Pulmonary artery endothelial cell (primary cell): ENCODE measurements at places on chromosomes 7 and 10. TPM values are rescaled to one million over a fixed set of nuclear protein-coding genes. Genes with fewer than 3 reads are reported as not detected.

GRCh38 chr10:1035201-1035600 lies 9.5 kb upstream of the IDI2 start:
- DNase-seq, result no peak

Gene GPR26
- total RNA-seq, result not detected in 2 replicates

- DNase-seq, result no peak
These were observed 394.9 kb upstream of the DPP6 start for GRCh38 chr7:153657182-153657800.

Gene GRM3
- total RNA-seq, result not detected in 2 replicates

Gene SLC12A9
- 29.2 and 30.9 TPM in 2 replicates for total RNA-seq

DNA sequence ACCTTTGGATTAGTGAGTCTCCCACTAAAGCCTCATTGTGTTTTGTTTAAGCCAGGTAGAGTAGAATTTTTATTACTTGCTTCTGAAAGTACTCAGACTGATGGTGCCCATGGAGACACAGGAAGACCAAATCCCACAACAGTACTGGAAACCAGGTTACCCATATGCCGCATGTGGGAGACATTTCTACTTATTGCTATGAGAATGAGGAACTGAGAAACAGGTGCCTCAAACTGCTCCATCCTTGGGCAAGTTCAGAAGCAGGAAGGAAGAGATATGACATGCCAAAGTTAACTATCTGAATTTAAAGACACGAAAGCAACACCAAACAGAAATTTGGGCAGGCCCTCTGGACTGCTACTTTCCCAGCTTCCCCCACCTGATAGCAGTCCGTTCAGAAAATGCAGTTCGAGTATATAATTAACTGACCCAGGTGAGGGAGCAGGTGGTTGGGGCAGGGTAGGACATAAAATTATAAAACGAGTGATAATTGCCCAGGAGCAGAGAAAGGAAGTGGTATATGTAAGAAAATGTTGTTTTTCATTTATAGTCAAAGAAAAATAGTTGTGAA lies 382.3 kb upstream of the MTPN start:
- DNase-seq, result no peak

DNA sequence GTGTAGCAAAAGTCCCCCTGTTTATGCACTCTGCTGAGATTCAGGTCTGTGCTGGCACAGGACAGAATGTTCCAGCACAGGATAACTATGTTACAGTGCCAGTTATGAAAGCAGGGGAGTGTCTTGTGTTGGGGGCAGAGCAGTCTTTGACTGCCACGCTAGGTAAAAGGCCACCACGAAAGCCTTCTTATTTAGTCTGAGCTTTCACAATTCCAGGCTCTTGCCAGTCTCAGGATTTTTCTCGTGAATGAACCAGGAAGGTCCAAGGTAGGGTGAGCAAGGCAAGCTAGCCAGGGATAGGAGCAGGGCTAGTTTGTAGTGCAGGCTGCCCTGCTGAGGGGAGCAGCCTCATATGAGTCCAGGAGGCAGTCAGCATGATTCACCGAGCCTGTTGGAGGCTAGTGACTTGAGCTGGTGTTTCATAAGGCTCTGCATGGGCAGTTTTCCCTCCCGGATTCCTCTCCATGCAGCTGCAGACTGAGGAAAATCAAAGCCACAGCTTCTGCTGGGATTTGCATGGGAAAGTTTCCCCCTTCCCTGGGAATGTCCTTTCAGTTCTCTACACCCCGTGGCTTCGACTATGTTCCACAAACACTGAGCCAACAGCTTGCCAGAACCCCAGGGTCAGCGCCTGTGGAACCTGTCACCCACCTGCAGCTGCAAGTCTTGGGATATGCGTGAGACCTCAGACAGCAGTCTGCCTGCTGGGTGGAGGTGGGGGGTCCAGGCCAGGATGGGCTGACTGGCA lies 112.3 kb downstream of the JCAD start:
- DNase-seq, result peak; percentile 33

GRCh38 chr10:102624751-102625645 lies 19.3 kb upstream of the TRIM8 start:
- DNase-seq, result no peak

GRCh38 chr10:24993237-24993958 lies 22.6 kb downstream of the ENKUR start:
- no peak for DNase-seq

- no peak for DNase-seq
These were observed 102.3 kb downstream of the NOC3L start for GRCh38 chr10:94260455-94260854.

GRCh38 chr10:74898201-74898976 lies 72.0 kb downstream of the KAT6B start:
- no peak for DNase-seq

- DNase-seq, result no peak
These were observed 30.5 kb downstream of the LRMDA start for GRCh38 chr10:75461672-75462649.

Gene ZNF488
- not detected in 2 replicates for total RNA-seq

- no peak for DNase-seq
These were observed 122.1 kb downstream of the BTAF1 start for GRCh38 chr10:92045641-92046106.

GRCh38 chr7:141208539-141208938 lies 134.7 kb downstream of the TMEM178B start:
- no peak for DNase-seq

DNA sequence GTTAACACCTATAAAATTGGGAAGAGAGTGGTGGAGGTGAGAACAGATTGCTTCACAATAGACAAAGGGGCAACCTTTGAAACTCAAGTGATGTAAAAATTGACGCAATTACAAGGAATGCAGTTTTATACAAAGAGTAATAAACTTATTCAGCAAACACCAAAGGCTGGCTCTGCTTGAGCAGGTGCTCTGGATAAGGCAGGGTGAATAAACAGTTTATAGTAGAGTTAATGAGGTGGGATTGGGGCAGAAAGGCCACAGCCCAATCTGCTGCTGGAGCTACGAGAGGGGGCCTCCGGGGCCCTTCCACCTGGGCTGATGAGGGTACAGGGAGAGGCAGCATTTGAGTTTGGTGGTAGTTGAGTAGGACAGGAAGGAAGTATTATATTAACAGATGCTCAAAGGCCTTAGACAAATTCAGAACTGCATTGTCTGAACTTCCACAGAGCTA lies 6.0 kb downstream of the MUC12 start:
- DNase-seq, result no peak

- no peak for DNase-seq
These were observed 17.1 kb downstream of the IQCE start for GRCh38 chr7:2575733-2576340.

Gene FBXL13
- total RNA-seq, result 0.73 and 3.0 TPM in 2 replicates

DNA sequence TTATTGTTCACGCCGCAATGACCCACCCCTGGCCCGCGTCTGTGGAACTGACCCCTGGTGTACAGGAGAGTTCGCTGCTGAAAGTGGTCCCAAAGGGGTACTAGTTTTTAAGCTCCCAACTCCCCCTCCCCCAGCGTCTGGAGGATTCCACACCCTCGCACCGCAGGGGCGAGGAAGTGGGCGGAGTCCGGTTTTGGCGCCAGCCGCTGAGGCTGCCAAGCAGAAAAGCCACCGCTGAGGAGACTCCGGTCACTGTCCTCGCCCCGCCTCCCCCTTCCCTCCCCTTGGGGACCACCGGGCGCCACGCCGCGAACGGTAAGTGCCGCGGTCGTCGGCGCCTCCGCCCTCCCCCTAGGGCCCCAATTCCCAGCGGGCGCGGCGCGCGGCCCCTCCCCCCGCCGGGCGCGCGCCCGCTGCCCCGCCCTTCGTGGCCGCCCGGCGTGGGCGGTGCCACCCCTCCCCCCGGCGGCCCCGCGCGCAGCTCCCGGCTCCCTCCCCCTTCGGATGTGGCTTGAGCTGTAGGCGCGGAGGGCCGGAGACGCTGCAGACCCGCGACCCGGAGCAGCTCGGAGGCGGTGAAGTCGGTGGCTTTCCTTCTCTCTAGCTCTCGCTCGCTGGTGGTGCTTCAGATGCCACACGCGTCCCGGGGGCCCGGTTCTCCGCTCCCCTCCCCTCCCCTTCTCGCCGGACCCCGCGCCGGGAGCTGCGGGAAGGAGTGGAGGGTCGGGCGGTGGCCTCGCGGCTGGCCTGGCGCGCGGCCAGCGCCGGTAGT lies at the start of gene CBX3:
CBX3 (plus strand) TSS at position 499 of the 772 bp plus-strand sequence. CDS start 1,254 bp downstream, outside the sequence.
- no peak for DNase-seq

DNA sequence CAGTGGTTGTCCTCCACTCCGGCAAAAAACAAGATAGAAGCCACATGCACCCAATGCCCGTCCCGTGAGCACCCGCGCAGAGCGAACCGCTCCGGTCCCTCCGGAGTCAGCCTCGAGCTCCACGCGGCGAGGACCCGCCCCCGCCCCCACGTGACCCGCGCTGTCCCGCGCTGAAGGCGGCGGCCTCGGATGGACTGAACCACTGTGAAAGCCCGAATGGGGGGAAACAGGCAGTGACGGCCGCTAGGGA lies 766 bp upstream of the EIF3B start:
- DNase-seq, result peak; percentile 44

GRCh38 chr10:57628592-57629284 lies 639.0 kb downstream of the IPMK start:
- no peak for DNase-seq

Gene STEAP2
- 2.3 and 5.2 TPM in 2 replicates for total RNA-seq

GRCh38 chr7:121329191-121330052 lies 622 bp downstream of the WNT16 start:
- no peak for DNase-seq

- DNase-seq, result no peak
These were observed 181.9 kb downstream of the WNT2 start for GRCh38 chr7:117140921-117141320.

Gene SVOPL
- not detected in 2 replicates for total RNA-seq

DNA sequence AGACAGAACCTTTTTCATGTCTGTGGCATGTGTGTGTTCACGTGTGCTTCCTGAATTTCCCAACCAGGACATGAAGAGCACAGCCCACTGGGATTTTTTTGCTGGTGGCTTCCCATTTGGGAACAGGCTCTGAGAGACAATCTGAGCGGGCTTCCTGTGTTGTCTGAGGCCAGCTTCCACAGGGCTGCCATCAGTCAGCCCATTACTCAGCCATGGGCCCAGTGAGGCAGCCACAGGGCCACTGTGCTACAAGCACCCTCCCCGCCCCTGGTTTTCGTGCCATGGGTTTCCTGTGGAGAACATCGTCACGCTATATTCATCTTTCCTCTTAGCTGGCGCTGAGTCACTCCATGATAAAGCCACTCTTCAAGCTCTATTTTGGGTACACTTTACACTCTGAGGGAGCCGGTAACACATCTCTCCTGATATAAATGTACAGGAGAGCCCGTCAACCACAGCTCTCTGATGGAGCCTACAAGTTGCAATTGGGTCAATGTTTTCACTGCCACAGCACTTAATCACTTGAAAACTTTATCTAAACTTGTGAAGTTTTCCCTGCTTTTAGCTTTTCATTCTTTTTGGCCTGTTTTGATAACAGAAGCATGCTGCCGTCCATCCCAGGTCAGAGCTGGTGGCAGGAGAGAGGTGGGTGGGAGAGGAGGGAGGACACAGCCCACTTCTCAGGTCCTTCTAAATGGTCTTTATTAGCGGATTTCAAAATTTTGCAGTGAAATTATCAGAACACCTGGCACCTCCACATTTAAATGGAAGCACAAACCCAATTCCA lies 96.9 kb downstream of the HIPK2 start:
- peak; percentile 73 for DNase-seq

DNA sequence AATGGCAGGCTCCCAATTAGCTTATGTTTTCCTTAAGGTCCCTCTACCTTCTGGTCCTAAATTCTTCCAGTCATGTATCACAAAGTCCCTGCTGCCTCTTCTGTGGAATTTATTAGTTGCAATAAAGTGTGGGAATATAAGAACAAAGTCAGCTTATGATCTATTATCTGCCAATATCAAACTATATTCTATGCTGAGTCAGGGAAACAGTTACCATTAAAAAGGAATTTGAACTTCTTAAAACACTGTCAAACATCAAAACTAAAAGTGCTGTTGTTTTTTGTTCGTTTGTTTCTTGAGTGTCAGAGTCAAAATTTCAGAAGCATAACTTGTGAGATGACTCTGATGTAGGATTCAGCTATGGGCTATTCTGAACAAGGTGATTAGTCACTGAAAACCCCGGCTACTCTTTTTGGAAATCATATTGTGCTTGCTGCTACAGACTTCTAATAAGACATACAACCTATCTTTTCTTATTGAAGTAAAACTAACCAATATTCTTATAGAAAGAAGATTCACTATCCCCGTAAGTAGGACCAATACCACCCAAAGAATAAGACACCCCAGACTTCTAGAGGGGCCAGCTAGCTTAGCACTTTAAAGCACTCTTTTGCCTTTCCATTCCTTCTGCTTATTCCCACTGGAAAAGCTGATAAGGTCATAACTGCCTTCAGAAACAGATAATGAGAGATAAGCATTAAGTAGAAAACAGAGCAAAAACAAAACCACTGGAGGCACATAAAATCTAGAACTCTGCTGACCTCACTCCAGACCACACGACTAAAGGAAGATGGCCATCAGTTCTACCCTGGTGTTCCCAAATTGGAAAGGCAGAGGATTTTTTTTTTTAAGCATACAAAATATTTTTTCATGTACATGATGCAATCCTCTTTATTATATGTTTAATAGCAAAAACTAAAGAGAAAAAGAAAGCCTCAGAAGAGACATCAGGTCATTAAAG lies 370.6 kb downstream of the PARD3 start:
- no peak for DNase-seq

GRCh38 chr7:34013421-34013820 lies 108.1 kb downstream of the BMPER start:
- no peak for DNase-seq

Gene AGAP4
- total RNA-seq, result 2.9 and 3.1 TPM in 2 replicates

- no peak for DNase-seq
These were observed 34.7 kb upstream of the FXYD4 start for GRCh38 chr10:43336641-43337318.

Gene CALHM3
- total RNA-seq, result not detected in 2 replicates

GRCh38 chr7:21624320-21624719 lies 81.5 kb downstream of the DNAH11 start:
- no peak for DNase-seq

DNA sequence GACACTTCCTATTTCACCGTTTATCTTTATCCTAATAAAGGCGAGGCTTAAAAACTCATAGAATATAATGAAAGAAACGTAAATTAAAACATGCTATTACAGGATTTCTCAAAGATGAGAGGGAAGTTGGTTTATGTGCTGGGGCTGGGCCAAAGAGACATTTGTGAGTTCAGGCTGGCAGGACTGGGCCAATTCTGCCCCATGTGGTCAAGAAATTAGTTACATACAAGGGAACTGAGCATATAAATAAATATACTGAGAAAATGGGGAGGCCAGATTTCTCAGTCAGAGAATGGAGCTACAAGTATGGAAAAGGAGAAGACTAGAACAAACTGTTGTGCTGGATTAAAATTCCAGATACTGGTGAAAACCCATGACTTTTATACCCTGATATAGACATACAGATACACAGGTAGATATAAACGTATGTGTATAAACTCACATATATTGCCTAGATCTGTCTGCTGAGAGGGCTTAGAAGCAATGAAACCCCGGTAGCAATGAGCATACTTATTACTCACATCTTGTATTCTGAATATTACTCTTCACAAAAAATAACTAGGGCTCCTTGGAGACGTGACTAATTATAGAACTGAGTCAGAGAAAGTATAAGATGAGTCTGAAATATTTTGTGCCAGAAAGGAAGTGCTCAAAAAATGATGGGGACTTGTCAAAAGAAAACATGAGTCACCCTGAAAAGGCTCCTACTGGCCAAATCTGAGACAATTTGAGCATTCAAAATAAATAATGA lies 155.7 kb upstream of the FGFR2 start:
- DNase-seq, result peak; percentile 57

GRCh38 chr10:75070476-75070875 lies 41.0 kb upstream of the SAMD8 start:
- no peak for DNase-seq

Gene ICA1
- 23.8 and 28.8 TPM in 2 replicates for total RNA-seq

Gene SYNPO2L
- not detected in 2 replicates for total RNA-seq

Gene ZNF467
- total RNA-seq, result 2.3 and 2.7 TPM in 2 replicates

Gene FRAT1
- 3.2 and 4.6 TPM in 2 replicates for total RNA-seq

- DNase-seq, result no peak
These were observed 251.1 kb downstream of the INHBA start for GRCh38 chr7:41451826-41452225.

Gene SAP25
- total RNA-seq, result 0.11 TPM in 1 of 2 replicates, not detected in the other
